ENCODE measurements at places on chromosomes 6 and 20.

DNA sequence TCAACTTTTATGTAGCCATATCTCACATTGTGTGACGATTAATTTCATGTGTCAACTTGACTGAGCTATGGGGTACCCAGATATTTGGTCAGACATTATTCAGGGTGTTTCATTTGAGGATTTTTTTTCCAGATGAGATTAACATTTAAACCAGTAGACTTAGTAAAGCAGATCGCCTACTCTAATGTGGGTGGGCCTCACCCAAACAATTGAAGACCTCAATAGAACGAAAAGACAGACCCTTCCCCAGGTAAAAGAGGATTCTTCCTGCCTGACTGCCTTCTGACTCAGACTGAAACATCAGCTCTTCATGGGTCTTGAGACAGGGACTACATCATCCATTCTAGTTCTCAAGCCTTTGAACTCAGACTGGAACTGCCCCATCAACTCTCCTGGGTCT lies 231.7 kb upstream of the SASH1 start:
- DNase-seq = no peak

DNA sequence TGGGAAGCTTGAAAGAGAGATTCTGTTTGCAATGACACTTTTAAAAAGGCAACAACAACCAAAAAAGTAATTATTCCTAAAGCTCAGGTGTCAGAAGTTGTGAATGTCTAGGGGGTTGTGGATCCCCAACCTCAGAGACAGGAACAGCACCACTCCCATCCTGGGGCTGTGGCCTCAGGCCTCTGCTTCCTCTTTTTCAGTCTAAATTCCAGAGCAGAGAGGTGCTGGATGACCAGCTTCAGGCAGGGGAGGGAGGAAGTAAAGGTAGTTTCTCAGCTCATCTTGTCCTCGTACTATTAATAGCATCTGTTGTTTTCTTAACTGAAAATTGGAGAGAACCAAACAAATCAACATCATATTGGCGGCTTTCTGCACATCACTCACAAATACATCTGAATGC lies 8.3 kb downstream of the NT5E start:
- DNase-seq = no peak

DNA sequence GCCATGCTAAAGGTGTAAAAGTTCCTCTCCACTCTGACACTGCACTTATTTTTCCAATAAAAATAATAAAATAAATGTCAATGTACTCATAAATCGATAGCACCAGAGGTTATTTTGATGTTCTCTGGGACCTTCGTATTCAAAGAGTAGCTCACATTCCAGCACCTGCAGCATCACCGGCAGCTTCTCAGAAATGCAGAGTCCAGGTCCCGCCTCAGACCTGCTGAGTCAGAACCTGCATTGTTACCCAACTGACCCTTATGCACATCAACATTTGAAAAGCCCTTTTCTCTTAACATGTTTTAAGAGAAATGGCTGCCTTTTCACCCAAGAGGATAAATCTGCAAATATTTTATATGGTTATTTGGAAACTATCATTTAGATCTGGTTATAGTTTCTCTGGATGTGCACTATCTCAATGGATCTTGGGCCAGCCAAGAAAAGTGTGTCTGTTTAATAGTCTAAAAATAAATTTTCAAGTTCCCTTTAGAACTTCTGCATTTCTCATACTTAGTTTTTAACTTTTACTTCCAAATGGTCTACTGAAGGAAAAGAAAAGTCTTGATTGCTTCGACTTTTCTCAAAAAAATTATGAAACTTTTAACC lies 216.2 kb upstream of the PRDM1 start:
- no peak for DNase-seq

DNA sequence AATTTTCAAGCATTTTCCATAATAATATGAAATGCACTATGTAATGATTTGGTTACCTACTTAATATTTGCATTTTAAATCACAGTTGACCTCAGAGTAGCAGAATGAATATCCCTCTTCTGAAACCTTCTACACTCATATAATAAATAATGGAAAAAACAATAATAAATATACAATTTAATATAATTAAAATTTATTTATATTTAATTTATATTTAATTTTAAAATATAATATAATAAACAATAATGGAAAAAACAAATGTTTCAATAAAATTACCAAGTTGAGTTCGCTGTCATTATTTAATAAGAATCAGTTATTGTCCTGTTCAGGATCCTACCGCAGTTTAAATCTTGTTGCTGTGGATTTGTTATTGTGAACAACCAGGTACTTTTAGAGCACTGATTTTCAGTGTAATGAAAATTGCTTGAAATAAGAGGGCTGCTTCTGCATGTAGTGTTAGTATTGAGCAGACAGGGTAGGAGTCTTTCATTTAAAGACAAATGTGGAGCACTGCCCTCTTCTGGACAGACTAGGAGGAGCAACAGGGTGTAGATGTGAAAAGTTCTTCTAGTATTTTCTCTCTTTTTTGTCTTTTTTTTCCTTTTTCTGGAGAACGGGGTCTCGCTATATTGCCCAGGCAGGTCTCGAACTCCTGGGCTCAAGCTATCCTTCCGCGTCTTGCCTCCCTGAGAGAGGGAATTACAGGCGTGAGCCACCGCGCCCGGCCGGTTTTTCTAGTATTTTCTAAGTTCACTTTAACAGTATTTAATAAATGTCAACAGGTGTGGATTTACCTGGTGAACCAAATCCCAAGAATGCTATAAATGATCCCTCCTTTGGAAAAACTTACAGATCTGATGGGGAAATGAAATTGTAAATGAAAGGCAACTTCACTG lies 13.6 kb downstream of the TRAPPC3L start:
- DNase-seq = peak; percentile 69

- no peak for DNase-seq
Observed at GRCh38 chr6:94570581-94570980, 1006.8 kb upstream of the MANEA start.

GRCh38 chr6:16683641-16684194 lies 77.5 kb downstream of the ATXN1 start:
- DNase-seq = peak; percentile 27

DNA sequence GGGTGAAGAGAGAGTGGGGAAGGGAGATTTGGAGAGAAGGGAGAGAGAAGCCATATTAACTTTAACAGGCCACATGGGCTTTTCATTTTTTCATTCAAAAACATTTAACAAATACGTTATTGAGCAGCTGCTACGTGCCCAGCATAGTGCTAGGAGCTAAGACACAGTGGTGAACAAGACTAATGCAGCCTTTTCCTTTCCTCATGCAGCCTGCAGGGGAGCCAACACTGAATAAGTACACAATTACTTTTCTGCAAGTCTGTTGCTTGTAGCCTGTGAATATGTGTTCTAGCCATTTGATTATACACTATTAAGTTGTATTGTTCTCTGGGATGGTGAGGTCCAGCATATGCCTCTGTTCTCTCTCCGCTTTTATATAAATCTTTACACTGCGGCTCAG lies 1.9 kb upstream of the BLOC1S5 start:
- DNase-seq = no peak

DNA sequence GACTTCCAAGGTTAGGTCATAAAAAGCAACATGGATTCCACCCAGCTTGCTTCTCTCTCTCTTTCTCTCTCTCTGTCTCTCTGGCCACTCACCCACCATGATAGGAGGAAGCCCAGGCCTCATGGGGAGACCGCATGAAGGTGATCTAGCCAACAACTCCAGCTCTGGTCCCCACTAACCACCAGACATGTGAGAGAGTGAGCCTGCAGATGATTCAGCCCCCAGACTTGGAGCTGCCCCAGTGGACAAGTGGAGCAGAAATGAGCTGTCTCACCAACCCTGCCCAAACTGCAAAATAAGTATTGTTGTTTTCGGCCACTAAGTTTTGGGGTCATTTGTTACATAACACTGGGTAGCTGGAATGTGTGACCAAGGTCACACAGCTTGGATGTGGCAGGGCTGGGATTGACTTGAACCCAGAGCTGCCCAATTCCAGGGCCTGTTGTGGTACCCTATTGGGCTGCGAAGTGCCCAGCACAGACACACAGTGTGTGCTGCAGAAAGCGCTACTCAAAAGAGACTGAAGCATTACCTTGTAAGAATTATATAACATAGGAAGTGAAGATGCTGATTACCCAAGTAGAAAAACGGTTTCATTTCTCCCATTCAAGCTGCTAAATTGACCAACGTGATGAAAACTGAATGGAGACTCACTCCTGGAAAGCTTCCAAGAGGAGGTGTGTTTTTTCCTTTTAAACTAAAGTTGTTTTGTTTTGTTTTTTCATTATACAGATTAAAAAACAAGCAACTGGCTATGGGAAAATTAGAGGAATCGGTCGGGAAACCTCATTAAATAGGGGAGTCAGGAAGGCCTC lies 9.1 kb upstream of the TLDC2 start:
- no peak for DNase-seq

GRCh38 chr6:149059557-149059956 lies 258.0 kb upstream of the TAB2 start:
- DNase-seq = no peak

GRCh38 chr20:41570557-41570956 lies 47.6 kb downstream of the CHD6 start:
- DNase-seq = no peak

- no peak for DNase-seq
Observed at GRCh38 chr6:93238632-93239031, 180.7 kb downstream of the EPHA7 start.

GRCh38 chr6:14730654-14731053 lies 515.2 kb upstream of the JARID2 start:
- DNase-seq = no peak

- DNase-seq = no peak
Observed at GRCh38 chr6:159490298-159490937, 202.6 kb downstream of the SOD2 start.

DNA sequence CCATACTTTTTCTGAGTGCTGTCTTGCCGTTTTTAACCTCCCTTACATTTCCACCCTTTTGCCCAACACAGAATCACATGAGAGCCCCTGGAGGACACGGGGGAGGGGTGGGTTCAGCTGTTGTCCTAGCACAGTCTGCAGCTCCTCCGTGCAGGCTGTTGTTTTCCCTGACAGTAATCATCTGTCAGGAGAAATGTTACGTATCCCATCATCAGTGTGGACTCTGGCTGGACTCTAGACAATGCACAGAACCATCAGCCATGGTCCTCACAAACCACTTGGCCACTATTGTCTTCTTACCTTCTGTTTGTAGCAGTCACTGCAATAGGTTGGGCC lies 92.1 kb downstream of the RIN2 start:
- DNase-seq = no peak

- DNase-seq = no peak
Observed at GRCh38 chr6:133937909-133938308, 15.1 kb upstream of the TBPL1 start.

GRCh38 chr6:37359039-37359438 lies 5.3 kb downstream of the RNF8 start:
- no peak for DNase-seq

All from stimulated activated CD4-positive, alpha-beta T cell treated with anti-CD3 and anti-CD28 coated beads, Interleukin-4, amount 100 ng/mL, for 24 hours (primary cell).